ENCODE measurements at places on chromosomes 2 and 18. TPM values are rescaled to one million over a fixed set of nuclear protein-coding genes. Genes with fewer than 3 reads are reported as not detected.

The IL37 gene
- 2.6 TPM for total RNA-seq

The ALPI gene
- not detected for total RNA-seq

The STARD6 gene
- not detected for total RNA-seq

The MC4R gene
- not detected for total RNA-seq

The FHL2 gene
- 118 TPM for total RNA-seq

The SPATS2L gene
- total RNA-seq: 174 TPM

The MOB1A gene
- total RNA-seq: 51.6 TPM

The SOX11 gene
- not detected for total RNA-seq

The SPAG16 gene
- total RNA-seq: 17.2 TPM

The CSRNP3 gene
- total RNA-seq: 8.3 TPM

The GCG gene
- not detected for total RNA-seq

The ANO7 gene
- 2.6 TPM for total RNA-seq

The SERPINB12 gene
- total RNA-seq: not detected

The OTX1 gene
- 2.3 TPM for total RNA-seq

DNA sequence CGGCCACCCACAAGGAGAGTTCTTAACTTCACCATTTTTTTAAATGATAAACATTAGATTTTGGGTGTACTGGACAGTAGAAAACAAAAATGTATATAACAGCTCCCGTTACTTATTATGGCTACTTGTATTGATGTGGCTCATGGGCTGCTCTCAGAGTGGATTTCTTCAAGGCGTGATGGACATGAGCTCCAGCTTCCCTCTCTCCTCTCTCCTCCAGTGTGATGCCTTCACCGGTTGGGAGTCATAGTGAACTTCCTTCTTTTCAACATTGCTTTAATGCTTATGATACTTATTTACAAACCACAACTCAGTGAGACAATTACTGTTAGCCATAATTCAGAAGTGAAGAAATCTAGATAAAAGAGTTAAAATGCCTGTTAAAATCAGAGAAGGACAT lies 515.2 kb downstream of the RNF144A start:
- no peak for DNase-seq

- DNase-seq: peak; percentile 15
Observed at GRCh38 chr2:2057125-2057721, 273.9 kb downstream of the MYT1L start.

DNA sequence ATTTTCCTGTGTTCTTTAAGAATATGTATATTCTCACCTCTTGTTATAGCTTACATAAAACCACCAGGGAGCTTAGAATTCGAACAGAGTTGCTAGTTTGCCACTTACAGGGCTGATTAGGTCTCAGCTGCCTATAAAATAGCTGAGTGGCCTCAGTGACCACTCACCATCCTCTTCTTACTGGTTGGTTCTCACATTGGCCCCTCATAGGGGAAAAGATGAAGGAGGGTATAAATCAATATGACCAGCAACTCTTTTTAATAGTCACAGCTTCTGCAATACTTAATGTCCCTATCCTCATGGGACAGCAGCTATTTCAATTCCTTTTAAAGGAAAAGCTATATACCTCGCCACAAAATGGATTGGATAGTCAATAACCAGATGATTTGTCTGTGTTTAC lies 199.4 kb upstream of the CDH20 start:
- no peak for DNase-seq

- peak; percentile 38 for DNase-seq
Observed at GRCh38 chr18:12645751-12646203, 12.1 kb downstream of the SPIRE1 start.

GRCh38 chr2:196980001-196980400 lies 53.5 kb upstream of the PGAP1 start:
- DNase-seq: no peak

- no peak for DNase-seq
Observed at GRCh38 chr2:201559067-201559710, 84.1 kb downstream of the TMEM237 start.

DNA sequence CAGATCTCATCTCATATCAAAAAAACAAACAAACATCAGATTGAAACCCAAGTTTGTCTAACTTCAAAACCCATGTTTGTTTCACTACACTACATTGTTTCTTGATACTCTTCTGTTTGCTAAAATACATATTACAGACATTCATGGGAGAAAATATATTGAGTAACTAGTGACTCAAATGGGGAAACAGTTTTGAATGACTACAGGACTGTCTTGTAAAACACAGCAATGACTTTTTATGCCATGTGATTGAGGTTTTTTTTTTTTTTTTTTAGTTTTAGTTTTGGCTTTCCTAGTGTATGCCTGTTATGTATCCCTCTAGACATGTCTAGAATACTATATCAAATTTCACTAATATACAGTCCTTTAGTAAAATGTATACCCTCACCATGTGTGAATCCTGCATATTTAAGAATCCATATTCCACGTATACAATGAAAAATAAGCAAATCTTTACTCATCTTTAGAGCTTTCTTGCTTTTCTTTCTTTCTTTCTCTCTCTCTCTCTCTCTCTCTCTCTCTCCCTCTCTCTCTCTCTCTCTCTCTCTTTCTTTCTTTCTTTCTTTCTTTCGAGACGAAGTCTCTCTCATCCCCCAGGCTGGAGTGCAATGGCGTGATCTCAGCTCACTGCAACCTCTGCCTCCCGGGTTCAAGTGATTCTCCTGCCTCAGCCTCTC lies 46.6 kb upstream of the SERTAD2 start:
- DNase-seq: peak; percentile 56

DNA sequence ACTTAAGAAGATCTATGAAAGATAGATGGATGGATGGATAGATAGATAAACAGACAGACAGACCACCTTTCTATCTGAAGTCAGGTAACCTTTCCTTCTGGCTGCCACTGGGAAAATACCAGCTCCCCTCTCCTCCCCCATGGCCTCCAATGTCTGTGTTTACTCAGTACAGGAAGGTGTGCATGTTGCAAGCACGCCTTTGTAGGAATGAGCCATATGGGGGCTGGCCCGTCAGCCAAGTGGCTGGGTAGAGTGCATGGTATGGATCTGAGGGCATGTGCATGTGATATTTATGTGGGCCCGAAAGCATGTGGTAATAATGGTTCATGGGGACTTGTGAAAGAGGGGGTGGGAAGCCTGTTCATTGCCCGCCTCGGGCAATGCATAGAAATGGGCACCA lies 109.2 kb upstream of the FZD7 start:
- DNase-seq: no peak

- DNase-seq: no peak
Observed at GRCh38 chr2:152413228-152414030, 78.5 kb downstream of the FMNL2 start.

- no peak for DNase-seq
Observed at GRCh38 chr2:15766303-15766861, 174.0 kb upstream of the MYCN start.

GRCh38 chr2:219728991-219729487 lies 101.6 kb downstream of the SLC4A3 start:
- DNase-seq: no peak

DNA sequence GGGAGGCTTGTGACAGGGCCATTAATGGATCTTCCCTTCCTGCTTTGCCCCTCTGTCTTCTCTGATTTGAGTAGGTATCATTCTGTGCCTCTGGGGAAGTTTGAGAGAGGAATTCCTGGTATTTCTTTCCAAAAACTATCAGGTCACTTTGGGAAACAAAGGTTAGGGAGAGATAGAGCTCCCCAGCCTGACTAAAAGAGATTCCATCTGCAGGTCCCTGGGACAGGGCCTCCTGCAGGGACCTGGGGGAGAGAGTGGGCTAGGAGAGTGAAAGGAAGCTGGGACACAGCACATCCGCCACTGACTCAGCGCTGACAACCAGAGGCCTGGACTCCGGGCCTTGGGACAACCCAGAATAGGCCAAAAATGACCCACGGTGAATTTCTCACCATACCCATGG lies 6.4 kb downstream of the GALNT14 start:
- DNase-seq: no peak

DNA sequence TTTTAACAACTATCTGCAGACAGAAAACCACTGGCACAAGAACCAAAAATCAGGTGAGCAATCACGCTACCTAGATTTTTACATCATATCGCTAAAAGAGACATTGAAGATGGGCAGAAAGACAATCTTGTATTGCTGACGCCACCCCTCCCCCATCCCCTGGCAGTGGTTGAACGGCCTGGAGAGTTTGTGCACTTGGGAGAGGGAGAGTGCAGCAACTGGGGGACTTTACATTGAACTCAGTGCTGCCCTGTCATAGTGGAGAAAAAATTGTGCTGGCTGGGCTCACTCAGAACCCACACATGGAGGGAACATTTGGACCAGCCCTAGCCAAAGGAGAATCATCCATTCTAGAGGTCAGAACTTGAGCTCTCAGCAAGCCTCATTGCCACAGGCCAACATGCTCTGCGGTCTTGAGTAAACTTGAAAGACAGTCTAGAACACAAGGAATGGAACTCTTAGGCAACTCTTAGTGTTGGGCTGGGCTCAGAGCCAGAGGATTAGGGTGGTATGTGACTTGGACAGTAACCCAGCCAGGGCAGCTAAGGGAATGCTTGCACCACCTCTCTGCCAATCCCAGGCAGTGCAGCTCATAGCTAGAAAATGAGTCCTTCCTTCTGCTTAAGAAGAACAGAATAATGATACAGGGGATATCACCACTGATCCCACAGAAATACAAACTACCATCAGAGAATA lies 220.0 kb upstream of the CYP26B1 start:
- DNase-seq: peak; percentile 97

DNA sequence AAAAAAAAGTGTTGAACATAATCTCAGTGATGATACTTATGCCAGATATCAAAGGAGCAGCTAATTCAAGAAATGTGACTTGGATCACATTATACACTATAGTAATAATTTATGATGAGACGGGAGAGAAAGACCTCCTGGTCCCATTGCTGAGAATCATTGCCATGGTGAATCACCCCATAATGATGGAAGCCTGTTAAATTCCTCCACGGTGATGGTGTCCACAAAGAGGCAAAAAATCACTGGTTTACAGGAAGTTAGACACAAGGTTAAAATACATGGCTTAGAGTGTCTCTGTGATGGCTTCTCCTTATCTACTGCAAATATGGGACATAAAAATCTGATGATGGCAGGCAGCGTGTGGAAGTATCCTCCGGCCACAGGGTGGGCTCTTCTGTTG lies 210.0 kb downstream of the CDH2 start:
- no peak for DNase-seq

DNA sequence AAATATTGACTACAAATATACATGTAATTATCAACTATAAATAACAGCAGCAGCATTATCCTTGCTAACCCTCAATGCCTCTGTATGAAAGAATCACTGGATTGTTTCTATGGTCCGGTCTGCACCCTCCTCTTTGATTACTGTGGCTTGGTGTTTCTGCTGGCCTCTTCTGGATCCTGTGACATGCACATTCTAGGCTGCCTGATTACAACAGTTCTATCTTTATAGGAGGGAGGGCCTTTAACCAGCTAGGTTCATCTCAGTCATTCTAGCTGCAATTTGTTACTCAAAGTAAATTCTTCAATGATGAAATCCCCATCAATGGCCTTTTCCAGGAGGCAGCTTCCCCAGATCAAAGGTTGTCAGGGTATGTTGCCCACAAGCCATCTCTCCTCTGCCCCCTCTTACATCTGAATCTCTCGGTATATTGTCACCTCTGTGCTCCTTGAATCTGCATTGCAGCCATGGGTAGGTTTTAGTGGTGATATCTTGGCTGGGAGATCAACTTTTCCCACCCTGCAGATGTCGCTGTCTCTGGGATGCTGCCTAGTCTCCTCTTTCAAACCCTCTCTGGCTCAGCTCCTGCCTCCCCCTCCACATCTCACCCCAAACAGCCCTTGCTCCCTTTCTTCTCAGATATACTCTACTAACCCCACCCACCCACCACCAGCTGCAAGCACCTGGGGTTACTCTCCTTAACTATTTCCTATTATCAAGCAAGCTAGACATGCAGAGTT lies 106.2 kb upstream of the BZW1 start:
- no peak for DNase-seq

GRCh38 chr2:177243073-177243472 lies 21.5 kb downstream of the NFE2L2 start:
- no peak for DNase-seq

DNA sequence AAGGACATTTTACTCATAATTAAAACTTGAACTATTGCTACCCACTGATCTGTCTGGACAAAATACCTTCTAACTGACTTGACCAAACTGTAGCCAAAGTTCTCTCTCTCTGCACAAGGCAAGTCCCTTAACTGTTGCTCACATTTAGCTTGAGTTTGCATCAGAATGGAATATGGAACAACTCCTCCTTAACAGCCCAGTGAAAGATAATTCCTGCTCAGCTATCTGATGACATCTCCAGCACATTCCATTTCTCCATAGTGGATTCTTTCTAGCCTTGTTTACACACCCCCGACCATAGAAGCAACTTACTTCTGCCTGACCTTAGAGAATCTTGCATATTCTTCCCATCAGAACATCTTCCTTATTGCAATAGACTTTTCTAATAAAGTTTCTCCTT lies 317.2 kb upstream of the CDH2 start:
- no peak for DNase-seq

- no peak for DNase-seq
Observed at GRCh38 chr2:165198181-165198580, 5.7 kb downstream of the SCN3A start.

GRCh38 chr18:42176599-42176998 lies 221.6 kb downstream of the PIK3C3 start:
- DNase-seq: no peak

- DNase-seq: peak; percentile 42
Observed at GRCh38 chr18:26504831-26505230, 43.5 kb downstream of the KCTD1 start.

GRCh38 chr2:50469784-50470183 lies 562.1 kb downstream of the NRXN1 start:
- no peak for DNase-seq

DNA sequence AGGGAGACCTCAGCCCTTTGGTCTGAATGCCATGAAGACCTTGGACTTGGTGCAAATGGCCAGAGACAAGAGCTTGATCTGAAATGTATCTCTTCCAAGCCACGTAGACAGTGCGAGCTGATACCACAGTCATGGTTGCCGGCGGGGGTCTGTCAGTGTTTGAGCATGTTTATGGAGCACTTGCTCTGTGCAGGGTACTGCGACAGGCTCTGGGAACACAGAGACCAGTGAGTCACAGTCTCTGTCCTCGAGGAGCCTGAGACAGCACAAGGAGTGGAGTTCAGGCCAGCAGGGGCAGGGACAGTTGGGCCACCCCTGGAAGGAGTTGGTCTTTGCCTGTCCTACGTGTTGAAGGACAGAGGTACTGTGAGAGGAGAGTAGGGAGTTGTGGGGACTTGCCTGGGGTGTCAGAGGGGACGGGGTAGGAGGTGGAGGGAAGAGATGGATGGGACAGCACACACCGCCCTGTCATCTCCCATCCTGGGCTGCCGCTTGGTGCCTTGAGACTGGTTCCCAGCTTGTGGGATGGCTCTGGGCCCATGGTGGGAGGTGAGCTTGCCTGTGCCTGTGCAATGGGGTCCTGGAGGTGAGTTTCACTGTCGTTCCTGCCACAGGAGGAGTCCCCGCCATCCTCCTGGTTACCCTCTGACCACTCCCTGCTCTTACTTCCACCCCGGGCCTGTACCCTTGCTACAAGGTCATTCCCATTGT lies 39.5 kb downstream of the ATP6V1C2 start:
- DNase-seq: no peak

DNA sequence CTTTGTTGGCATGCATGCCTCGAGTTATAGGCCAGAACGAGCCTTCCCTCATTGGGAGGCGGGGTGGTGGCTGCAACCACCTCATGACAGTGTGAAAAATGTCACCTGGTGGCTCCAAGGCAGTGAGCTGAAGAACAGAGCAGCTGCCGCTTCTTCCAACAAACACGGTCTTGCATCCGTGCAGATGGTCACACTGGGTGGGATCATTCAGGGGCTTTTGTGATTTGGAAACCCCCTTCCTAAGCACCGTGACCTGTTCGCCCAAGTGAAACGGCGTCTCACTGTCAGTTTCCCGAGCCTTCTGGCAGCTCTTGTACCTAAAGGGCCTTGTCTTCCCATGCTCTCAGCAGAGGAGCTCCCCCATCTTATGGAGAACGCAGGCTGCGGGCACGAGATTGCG lies 159.7 kb downstream of the NAPG start:
- DNase-seq: no peak

Data from PC-3 (cell line).